NCI-H2029 (cell line): ENCODE measurements at places on chromosomes 12 and 14.

- no peak for DNase-seq
These were observed 799.7 kb downstream of the DIO2 start for GRCh38 chr14:79411403-79412174.

DNA sequence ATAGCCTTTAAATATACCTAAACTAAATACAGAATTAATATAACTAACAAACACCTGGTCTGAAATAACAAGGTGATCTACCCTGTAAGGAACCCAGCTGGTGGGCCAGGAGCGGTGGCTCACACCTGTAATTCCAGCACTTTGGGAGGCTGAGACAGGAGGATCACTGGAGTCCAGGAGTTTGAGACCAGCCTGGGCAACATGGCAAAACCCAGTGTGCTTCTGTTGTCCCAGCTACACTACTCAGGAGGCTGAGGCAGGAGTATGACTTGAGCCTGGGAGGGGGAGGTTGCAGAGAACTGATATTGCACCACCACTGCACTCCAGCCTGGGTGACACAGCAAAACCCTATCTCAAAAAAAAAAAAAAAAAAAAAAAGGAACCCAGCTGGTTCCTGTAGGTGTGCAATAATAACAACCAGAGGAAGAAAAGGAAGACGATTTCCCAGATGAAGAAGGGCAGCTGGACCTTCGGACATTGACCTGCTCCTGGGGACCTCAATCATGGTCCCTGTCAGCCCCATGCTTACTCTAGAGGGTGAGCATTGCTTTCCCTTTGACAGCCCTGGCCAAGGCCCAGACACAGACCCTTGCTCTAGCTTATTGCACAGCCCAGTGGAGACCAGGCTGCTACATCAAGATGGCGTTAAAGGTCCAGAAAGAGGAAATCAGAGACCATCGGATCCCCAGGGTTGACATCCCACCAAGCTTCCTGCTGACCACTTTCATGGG, 5.4 kb downstream of the FOS start:
- DNase-seq = no peak

- no peak for DNase-seq
These were observed 261.9 kb upstream of the LRIG3 start for GRCh38 chr12:59182191-59182590.

GRCh38 chr14:105080161-105080560, 14.9 kb upstream of the GPR132 start:
- DNase-seq = no peak

GRCh38 chr12:97112136-97112535, 205.1 kb downstream of the NEDD1 start:
- DNase-seq = no peak

DNA sequence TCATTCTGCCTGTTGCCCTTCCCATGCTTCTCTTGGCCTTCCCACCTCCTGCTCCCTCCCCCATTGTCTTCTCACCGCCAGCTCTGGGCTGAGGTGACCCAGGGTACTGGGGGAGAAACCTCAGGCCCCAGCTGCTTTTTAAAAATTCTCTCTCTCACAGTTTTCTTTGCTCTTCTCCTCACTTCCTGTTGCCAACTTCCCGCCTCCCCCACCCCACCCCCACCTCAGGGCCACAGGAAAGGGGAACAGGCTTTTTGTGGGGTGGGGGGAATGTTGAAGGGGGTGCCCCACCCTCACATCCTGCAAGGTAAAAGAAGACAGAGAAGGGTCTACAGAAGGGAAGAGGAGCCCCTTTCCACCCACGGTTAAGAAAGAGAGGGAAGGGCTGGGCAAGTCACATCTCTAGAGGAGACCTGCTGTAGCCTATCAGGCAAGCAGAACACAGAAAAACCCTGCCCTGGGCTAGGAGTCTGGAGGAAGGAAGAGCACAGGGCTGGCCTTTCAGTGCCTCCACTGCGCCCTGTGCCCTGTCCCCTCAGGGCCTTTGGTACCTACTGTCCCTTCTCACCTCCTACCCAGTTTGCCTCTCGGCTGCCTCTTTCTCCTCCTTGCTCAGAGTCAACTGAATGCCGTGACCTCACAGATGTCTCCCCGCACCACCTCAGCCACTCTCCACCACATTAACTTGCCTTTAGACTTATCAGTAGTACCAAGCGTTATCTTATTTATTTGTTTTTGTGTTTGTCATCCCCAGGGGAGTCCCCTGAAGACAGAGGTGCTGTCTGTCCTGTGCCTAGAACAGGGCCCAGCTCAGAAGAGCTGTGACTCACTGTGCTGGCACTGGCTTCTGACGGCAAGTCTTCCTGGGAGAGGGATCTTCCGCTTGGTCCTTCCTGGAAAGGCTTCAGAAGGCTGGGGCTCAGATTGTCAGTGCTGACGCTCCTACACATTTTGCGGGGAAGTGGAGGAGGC, 1.7 kb downstream of the ARHGAP9 start:
- no peak for DNase-seq
